Activated CD4-positive, alpha-beta T cell treated with anti-CD3 and anti-CD28 coated beads, Interleukin-2, amount 10 ng/mL, durations not matched to agents 24 days and 14 days (primary cell): ENCODE measurements at places on chromosomes 7 and 10.

DNA sequence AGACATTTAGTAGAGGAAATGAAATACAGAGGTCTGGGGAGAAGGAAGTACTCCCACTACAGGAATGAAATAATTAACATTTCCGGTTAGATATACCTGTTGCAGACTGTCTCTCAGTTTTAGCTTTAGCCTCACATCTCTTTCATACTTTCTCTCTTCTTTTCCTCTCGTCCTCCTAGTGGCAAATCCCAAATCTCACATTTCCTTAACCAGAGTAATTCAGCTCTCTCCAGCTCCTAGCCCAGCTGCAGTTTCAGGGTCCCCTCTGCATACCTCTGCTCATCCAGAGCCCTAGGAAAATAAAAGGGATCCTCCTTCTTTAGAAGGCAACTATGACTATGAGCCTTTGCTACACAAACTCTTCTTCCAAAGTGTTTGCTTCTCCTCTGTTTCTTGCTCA lies 643.2 kb downstream of the PHTF2 start:
- DNase-seq, result no peak

DNA sequence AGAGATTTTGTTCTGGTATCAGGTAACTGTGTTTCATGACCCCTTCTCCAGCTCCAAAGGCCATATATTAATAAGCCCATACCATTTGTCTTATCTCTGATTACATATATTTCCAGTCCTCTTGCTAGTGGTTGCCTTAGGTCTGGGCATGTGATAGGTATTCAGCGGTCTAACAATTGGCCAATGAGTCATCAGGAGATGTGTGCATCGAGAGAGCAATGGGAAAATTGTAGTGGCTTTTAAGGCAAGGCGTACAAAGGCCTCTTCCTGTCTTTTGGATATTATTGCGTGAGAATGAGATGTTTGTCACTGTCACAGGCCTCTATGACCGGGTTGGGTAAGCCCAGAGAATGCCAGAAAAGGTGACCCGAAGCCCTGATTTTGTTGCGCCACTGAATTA lies 38.6 kb upstream of the SFRP5 start:
- DNase-seq, result no peak

GRCh38 chr7:148670807-148671206 lies 27.9 kb upstream of the CUL1 start:
- DNase-seq, result no peak

DNA sequence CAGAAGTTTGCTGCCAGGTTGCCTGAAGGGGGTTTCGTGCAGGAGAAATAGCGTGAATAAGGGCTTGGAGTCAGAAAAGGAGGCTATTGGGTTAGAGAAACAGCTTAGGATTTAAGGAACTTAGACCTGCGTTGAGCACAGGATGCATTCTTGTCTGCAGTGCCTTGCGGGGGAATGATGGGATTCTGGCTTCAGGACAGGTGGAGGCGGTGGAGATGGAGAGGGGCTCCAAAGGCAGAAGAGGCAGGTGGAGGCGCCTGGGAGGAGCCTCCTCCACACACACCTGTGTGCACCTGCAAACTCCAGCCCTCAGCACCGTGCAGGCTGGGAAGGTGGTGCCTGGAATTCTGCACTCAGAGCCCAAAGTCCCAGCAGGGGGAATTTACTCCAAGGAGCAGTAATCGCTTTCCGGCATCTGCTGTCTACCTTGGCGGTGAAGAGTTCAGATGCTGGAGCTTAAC lies 1.8 kb downstream of the CLIP2 start:
- no peak for DNase-seq
